ENCODE measurements at places on chromosomes 1 and 21.

GRCh38 chr1:201450721-201451291, 18.2 kb downstream of the PHLDA3 start:
- DNase-seq, result no peak

- no peak for DNase-seq
These were observed 37.5 kb downstream of the XCL2 start for GRCh38 chr1:168506204-168506819.

- peak; percentile 16 for DNase-seq
These were observed 342.7 kb upstream of the NR5A2 start for GRCh38 chr1:199684686-199685273.

GRCh38 chr21:41048623-41049022, 119.3 kb upstream of the BACE2 start:
- no peak for DNase-seq

DNA sequence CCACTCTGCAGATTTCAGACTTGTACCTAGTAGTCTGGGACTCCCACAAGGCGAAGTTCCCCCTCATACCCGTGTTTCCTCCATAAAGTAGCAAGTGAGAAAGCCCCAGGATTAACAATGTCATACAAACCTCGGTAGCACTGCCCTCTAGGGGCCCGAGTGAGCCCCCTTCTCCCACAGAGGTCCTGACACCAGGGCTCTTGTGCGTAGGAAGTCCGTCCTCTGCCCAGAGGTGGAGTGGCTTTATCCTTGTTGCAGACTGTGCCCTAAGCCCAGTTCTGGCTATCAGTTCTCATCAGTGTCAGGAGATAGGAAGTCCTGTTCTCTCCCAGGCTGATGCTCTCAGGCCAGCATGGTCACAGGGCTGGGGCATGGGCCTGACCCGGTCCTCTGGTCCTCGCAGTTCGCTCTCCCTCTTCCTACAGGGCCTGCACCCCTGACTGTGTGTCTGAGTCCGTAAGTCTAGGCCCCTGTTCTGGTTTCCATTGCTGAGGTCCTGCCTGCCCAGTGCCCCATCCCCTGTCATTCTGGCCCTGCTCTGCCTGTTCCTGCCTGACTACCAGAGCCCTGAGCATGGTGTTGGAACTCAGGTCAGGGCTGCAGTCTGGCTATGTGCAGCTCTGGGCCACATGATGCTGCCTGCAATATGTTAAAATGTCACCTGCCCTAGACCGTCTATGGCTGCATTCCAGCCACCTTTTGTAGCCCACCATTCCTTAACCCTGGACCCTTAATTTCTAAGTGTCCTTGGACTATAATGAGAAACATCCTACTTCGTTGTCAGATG, 285.6 kb downstream of the ASTN1 start:
- no peak for DNase-seq

Data from epithelial cell of proximal tubule (primary cell).